ENCODE measurements at places on chromosomes 6 and 20.

- DNase-seq: no peak
Observed at GRCh38 chr20:46833360-46833759, 61.3 kb upstream of the EYA2 start.

- DNase-seq: peak; percentile 88
Observed at GRCh38 chr6:108661430-108661829, 100.7 kb downstream of the FOXO3 start.

DNA sequence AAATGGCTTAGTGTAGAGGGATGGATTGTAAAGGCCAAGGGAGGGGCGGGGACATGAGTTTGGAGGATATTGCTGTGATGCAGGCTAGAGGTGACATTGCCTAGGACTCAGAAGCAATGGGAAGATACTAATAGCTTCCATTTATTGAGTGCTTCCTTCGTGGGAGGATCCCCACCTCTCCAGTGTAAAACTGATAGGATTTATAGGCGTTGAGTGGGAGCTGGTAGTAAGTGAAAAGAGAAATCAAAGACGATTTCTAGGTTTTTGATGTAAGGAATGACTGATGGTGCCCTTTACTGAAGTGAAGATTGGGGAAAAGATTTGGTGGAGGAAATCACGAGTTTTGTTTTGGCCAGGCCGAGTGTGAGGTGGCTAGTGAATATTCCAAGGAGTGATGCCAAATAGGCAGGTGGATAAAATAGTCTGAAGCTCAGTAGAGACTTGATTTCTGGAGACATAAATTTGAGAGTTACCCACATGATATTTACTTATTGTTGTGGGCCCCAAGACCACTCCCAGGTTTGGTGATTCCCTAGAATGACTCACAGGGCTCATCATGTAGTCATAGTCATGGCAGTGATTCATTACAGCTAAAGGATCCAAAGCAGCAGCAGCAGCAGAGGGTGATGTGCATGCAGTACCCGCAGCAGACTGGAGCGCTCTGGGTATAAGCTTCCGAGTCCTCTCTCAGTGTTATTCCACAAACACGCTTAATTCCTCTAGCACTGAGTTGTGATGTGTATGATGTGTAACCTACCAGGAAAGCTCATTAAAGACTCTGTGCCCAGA is 10.2 kb downstream of the RPRD1B start:
- peak; percentile 94 for DNase-seq

DNA sequence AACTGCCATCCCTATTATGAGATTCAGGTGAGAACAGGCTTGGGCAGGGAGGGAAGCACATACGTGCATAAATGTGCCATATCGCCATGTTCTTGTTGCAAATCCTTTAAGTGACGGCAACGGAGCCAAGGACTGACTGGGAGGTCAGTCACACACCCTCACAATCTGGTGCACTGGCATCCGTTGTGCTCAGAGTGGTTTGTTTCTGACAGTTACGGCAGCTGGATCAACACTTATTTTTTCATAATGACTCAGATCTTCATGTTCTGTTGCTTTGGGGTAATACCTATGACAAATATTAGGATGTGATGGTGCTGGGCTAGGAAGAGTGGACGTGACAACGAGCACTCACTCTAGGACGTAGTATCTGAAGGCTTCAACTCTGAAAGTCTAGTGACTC is 56.2 kb upstream of the PREP start:
- peak; percentile 85 for DNase-seq

All from HCEC 1CT (cell line).